ENCODE measurements at places on chromosomes 1 and 21.

DNA sequence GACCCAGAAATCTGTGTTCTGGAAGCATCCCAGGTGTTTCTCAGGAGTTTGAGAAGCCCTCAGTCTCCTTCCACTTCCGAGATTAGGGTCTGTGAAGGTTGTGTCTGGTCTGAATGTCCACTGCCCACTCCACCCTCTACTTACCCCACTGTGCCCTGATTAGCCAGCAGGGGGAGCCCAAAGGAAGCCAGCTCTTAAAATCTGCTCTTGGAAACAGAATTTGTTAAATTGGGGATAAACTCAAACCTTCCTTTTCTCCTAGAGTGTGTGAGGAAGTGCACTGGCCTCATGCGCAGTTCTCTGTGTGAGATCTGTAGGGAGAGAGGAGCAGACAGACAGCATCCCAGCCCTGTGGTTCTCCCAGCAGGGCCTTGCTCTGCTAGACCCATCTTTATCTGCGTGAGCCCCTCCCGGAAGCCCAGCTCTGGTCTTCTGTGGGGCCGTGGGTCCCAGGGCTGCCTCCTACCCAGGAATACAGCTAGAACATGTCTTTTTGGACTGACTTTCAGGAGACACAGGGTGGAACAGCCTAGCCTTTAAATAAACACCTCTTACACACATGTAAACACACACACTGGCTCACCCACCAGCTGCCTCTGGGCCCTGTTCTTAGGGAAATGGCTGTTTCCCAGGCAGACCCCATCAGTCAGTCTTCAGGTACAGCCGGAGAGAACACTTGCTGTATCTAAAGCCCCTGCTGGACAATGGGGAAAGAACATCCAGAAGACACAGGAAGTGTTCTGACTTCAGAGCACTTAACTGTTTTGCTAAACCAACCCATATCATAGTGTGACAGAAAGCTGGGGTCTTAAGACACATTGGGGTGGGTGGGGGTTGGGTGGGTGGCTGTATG is 52.2 kb downstream of the SMYD2 start:
- DNase-seq, result no peak

DNA sequence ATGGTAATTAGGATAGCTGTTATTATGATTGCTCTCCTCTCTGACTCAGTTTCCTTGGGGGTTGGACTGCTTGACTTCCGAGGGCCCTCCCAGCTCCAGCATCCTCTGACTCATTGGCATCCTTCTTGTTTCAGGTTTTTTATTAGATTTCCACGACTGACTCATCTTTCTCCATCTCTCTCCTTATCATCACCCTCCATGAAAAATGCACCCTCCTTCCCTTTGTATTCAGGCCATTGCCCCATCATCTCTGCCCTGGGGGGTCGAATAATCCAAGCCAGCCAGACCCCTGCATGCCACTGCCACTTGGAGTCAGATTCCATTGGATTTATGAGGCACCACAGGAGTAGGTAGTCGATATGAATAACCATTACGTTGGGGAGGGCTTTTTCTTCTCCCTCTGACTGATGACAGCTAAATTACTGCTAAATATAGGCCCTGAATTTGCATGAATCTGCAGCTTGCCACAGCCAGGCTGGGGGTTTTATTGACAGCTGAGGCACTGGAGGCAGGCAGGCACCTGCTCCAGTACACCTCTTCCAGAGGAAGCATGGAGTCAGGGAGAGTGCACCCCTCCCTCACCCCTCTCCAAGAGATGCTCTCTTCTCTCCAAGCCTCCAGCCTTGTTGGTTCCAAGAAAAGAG is 91.7 kb downstream of the C1orf94 start:
- no peak for DNase-seq

- DNase-seq, result no peak
These were observed 77.0 kb downstream of the HMCN1 start for GRCh38 chr1:185811073-185811709.

DNA sequence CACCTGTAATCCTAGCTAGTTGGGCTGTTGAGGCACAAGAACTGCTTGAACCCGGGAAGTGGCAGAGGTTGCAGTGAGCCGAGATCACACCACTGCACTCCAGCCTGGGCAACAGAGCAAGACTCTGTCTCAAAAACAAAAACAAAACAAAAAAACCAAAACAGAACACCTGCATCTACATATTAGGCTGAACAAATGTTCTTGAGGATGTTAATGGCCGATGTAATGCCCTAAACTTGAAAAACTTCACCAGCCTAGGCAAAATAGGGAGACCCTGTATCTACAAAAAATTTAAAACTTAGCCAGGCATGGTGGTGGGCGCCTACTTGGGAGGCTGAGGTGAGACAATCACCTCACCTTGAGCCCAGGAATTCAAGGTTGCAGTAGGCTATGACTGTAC is 17.8 kb downstream of the GPBP1L1 start:
- no peak for DNase-seq

GRCh38 chr21:32186804-32187203 is 92.0 kb downstream of the MIS18A start:
- no peak for DNase-seq

DNA sequence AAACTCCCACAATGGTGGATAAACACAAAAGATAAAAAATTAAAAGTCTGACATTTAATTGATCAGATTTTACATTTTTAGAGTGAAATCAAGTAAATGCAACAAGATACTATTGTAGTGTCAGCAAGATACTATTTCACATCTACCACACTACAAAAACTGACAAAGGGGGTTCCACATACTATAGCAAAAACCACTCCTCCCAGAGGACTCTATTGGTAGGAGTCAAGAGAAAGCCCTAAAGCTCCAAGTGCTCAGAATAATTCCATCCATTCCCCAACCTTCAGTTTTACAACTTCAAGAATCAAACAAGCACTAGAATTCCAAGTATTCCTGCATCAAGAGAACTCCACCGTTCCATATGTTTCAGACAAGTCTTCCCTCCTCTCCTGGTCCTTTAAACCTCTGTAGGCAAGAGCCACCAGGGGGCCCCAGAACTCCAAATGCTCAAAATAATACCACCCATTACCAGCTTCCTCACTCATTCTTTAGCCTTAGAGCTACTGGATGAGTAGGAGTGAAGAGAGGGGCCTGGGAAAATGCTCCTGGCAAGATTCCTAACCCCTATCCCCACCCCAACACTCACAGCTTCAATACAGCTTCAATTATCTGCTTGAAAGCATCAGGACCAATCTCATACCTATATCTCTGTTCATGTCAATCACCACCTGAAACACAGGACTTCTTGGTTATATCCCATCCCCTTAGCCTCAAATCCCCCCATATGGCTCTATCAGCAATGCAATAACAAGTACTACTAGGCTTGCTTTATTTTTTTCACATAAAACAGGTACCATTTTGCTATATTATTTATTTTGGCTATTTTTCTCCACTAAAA is 9.9 kb downstream of the TOR1AIP2 start:
- no peak for DNase-seq

GRCh38 chr1:42118125-42118524 is 35.1 kb upstream of the GUCA2B start:
- no peak for DNase-seq

- DNase-seq, result no peak
These were observed 24.6 kb downstream of the CR1L start for GRCh38 chr1:207669528-207670009.

GRCh38 chr1:15477646-15478212 is 1.8 kb downstream of the CELA2B start:
- no peak for DNase-seq

- DNase-seq, result no peak
These were observed 125.2 kb upstream of the ZNF648 start for GRCh38 chr1:182186757-182187146.

- no peak for DNase-seq
These were observed 3.9 kb upstream of the MEF2D start for GRCh38 chr1:156504438-156504813.

DNA sequence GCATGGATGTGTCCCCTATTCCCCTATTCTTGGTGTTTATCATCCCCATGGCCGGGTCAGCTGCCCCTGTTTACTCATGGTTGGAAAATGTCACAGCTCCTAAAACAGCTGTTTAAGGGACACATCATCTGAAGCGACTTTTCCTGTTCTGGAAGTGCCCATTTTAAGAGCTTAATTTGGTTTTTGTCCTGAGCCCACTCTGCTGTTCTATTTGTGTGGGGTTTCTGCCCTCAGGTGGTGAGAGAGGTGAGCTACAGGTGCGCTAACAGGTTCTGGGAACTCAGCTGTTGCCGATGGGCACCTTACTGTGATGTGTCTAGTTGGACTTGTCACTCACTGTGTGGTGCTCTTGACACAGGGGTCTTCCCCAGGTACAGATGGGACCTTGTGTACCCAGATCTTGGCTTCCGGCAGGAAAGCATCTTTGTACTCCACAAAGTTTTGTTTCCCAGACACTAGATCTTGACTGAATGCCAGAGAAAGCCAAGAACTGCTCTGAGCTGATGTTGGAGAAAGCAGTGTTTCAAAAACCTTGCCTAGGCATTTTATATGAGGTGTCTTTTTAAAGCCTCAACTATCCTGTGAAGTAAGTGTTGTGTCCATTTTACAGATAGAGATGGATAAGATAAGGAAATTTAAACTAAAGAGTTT is 59.0 kb upstream of the CD1D start:
- no peak for DNase-seq

DNA sequence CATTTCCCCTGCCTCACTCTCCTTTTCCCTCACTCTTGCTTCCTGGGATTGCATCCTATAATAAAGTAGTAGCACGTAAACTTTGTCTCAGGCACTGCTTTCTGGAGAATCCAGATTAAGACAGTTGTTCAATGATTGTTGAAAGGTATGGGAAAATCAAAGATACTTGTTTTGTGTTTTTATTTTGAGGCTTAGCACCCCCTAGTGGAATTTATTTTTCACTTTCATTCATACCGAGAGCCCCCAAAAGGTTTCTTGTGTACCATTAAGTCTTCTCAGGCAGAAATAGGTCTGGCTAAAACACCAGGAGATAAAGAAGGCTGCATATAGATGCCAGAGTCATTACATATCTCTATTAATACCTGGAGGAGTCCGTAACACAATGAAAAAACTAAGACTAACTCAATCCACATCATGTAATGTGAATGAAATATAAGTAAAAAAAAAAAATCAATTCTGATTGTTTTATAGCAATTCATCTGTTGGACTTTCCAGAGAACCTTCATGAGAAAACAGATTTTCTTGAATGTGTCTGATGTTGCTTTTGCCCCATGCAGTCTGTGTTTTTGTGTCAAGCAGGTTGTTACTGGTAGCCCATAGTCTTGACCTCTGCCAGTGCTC is 103.5 kb downstream of the RPE65 start:
- DNase-seq, result no peak

DNA sequence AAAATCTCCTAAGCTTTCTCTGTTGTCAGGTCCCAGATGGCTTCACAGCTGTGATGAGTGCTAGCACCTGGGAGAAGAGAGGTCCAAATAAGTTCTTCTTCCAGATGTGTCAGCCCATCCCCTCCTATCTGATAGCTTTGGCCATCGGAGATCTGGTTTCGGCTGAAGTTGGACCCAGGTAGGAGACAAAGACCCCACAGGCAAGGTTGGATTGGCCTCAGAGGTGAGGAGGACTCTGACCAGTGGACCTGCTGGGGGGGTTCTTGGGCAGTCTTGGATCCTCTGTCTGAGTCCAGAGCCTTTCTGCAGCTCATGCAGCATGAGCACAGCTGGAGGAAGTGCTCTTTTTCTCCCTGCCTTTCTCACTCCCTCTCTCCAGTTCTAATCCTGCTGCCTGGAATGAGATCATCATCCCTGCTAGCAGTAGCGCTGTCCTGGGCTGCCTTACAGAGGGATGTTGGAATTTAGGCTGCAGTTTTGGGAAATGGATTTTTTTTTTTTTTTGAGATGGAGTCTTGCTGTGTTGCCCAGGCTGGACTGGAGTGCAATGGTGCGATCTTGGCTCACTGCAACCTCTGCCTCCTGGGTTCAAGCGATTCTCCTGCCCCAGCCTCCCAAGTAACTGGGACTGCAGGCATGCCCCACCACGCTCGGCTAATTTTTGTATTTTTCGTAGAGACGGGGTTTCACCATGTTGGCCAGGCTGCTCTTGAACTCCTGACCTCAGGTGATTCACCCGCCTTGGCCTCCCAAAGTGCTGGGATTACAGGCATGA is 7.1 kb downstream of the RNPEP start:
- DNase-seq, result no peak

GRCh38 chr21:45391743-45392572 is 13.0 kb upstream of the COL18A1 start:
- no peak for DNase-seq

DNA sequence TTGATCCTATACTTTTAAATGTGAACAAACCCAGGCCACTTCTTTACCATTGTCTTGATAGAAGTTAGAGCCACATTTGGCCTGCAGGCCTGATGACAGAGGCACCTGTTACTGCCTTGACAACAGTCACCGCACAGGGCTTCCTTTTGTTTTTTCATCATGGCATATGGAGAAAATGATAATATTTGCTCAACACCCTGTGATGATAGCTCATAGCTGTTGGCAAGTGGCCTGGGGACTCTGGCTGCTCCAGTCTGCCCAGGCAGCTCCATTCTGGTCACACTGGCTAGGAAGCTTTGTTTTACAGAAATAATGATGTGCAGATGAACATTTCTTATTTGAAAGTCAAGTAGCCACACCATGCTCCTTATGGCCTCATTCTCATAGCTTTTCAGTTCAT is 89.6 kb upstream of the GPR88 start:
- no peak for DNase-seq

GRCh38 chr1:208239473-208240381 is 4.5 kb downstream of the PLXNA2 start:
- no peak for DNase-seq
